Spinal cord (tissue), 10 donors: ENCODE measurements at places on chromosomes 7 and 10. TPM values are rescaled to one million over a fixed set of nuclear protein-coding genes. Genes with fewer than 3 reads are reported as not detected.

GRCh38 chr7:150586785-150587152 lies 19.6 kb downstream of the GIMAP4 start:
- DNase-seq, result no peak

Gene RBM20
- 1.1 TPM for total RNA-seq

GRCh38 chr10:27884185-27884641 lies 114.7 kb downstream of the ODAD2 start:
- no peak for DNase-seq

Gene TRIM24
- 25.4 TPM for total RNA-seq

Gene CLDN4
- total RNA-seq, result 0.20 TPM

GRCh38 chr7:158724658-158725505 lies 20.3 kb upstream of the NCAPG2 start:
- no peak for DNase-seq

- no peak for DNase-seq
Observed at GRCh38 chr10:78264361-78264760, 230.7 kb downstream of the RPS24 start.

Gene TMEM273
- 10.9 TPM for total RNA-seq

DNA sequence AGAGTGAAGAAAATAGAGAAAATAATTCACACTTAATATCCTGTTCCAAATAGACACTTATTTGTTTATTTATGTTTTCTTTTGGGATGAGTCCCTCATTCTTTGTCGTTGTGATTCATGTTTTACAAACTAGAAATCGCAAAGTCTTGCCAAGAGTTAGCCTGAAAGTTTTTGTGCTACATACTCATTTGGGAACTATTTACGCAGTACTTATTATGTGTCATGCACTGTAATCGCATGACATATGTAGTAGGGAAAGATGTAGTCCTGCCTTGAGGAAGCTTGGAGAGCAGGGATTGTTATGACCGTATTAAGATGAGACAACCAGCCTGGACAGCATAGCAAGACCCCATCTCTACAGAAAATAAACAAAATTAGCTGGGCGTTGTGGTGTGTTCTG lies 189.3 kb downstream of the ABCA13 start:
- DNase-seq, result no peak

Gene IQUB
- 5.9 TPM for total RNA-seq

- DNase-seq, result peak; percentile 45
Observed at GRCh38 chr10:120961795-120962755, 110.9 kb downstream of the WDR11 start.

Gene C10orf90
- total RNA-seq, result 3.4 TPM

Gene GJD4
- not detected for total RNA-seq
